Activated CD4-positive, alpha-beta T cell treated with anti-CD3 and anti-CD28 coated beads, Interleukin-2, amount 50 U/mL, for 1 hour (primary cell): ENCODE measurements at places on chromosomes 16 and 17.

- no peak for DNase-seq
Measured at GRCh38 chr17:35708951-35709350, 22.5 kb upstream of the RASL10B start.

DNA sequence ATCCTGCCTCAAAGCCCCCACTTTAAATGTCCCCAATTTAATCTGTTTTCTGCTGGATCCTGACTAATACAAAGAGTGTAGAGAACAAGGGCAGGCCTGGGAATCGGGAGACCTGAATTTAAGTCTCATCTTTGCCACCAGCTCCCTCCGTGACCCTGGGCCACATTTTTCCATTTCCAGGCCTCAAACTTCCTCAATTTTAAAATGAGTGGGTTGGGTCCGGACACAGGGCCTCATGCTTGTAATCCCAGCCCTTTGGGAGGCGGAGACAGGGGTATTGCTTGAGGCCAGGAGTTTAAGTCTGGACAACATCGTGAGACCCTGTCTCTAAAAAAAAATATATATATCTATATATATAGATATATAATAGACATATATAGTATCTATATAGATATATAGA, 61.4 kb downstream of the SRL start:
- no peak for DNase-seq

- no peak for DNase-seq
Measured at GRCh38 chr16:27819881-27820610, 243.5 kb downstream of the GSG1L start.

- no peak for DNase-seq
Measured at GRCh38 chr16:65618931-65619330, 497.1 kb upstream of the CDH11 start.

GRCh38 chr17:56835264-56835585, 1.3 kb downstream of the DGKE start:
- DNase-seq = no peak

- no peak for DNase-seq
Measured at GRCh38 chr17:69608808-69609472, 194.4 kb downstream of the MAP2K6 start.

DNA sequence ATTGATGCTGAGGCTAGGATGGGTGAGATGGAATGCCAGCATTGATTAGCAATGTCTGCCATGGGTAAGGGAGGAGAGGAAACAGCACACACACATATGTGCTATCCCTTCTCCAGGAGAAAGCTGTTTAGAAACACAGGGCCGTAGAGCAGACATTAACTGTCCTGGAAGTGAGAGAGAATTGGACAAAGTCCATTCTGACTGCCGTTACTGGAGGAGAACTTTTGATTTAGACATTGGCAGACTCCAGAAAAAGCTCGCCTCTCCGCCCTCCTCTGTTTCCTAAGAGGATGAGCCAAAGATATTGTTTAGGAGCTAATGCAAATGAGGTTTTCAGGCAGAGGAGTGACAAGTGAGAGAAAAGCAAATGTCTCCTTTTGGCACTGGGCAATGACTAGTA, 237.0 kb downstream of the HAPSTR1 start:
- no peak for DNase-seq

DNA sequence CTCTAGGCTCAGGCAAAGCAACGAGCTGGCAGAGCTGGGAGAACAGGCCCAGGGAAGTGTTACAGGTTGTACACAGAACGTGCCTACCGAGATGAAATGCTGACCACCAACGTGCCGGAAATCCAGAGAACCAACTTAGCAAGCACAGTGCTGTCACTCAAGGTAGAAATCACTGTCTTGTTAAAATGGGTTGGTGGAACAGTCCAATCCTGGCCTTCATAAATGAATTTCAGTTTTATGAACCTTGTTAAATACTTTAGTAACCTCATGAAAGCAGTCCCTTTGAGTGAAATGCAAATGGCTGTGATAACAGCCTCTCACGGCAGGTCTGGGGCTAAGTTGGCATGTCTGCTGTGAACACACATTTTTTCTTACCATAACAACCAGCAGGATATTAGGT, 29.0 kb downstream of the ETV4 start:
- DNase-seq = no peak

DNA sequence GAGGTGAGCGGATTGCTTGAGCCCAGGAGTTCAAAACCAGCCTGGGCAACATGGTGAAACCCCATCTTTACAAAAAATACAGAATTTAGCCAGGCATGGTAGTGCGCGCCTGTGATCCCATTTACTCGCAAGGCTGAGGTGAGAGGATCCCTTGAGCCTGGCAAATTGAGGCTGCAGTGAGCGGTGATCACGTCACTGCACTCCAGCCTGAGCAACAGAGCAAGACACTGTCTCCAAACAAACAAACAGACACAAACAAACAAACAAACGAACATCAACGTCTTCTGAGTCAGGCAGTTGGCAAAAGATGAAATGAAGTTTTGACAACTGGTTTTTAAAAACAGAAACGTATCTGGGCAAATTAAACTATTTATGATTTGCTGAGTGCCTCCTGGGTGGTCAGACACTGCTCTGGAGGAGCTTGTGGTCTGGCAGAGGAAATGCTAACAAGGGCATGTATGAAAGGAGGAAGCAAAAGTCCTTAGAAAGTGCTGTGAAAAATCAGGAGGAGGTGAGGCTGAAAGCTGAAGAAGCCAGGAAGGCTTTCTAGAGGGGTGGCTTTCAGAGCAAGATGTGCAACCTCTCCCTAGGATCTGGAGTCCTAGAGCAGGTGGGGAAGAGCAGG, 10.2 kb upstream of the KRT20 start:
- no peak for DNase-seq

DNA sequence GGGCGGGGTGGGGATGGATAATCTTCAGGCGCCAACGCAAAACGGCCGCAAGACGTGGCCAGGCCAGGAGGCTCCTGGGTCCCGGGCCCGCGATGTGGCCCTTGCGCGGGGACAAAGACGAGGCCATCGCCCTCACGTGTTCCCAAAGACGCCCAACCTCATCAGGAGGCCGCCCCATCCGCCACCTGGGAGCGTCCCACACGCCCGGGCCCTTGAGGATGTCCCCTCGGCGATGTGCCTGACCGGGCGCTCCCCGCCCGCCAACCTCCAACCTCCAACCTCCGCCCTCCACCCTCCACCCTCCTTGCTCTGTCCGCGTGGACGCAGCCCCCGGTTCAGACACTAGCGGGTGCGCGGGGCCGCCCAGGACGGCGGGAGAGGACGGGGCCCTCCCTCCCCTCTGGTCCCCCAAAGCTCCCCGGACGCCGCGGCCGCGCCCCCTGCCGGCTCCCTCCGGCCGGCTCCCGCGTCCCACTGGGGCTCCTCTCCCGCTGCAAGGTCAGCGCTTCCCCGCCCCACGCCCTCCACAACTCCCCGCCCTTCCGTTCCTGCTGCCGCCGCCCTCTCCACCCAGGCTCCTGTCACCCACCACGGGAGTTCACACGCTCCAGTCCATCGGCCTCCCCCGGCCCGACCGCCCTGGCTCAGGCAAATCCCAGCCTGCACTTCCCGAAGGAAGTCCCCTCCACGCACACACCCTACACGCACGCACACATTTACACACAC, 250.8 kb upstream of the RPL38 start:
- peak; percentile 9 for DNase-seq

DNA sequence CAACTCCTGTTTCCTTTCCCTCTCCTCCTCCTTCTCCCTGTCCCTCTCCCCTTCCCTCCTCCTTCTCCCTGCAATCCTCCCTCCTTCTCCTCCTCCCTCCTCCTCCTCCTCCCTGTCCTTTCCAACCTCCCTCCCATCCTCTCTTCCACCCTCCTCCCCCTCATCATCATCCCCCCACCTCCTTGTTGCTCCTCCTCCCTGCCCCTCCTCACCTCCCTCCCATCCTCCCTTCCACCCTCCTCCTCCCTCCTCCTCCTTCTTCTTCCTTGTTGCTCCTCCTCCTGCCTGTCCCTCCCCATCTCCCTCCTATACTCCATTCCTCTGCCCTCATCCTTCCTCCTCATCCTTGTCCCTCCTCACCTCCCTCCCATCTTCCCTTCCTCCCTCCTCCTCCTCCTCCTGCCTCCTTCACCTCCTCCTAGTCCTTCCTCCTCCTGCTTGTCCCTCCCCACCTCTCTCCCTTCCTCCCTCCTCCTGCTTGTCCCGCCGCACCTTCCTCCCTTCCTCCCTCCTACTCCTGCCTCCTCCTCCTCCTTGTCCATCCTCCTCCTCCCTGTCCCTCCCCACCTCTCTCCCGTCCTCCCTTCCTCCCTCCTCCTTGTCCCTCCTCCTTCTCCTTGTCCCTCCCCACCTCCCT, 222.5 kb downstream of the IRF8 start:
- DNase-seq = no peak

GRCh38 chr17:21298056-21298982, 13.8 kb downstream of the MAP2K3 start:
- DNase-seq = no peak

- no peak for DNase-seq
Measured at GRCh38 chr16:21339941-21340340, 61.9 kb upstream of the CRYM start.

DNA sequence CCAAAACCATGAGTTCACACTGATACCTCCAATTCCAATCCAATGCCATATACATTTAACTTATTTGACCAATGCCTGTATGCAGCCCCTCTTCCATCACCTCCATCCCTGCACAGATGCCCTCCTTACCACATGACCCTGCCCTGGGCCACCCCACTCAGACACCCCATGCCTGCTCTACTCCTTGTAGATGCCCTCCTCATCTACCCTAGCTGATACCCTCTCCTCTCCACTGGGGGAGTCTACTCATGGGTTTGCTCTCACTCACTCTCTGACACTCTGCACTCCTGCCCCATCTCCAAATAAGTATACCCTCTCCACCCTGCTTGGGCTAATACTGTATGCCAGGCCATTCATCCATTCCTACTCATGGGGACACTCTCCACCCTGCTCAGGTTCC, 16.0 kb upstream of the CMTM4 start:
- DNase-seq = no peak

GRCh38 chr17:45222014-45222288, 266 bp downstream of the FMNL1 start:
- no peak for DNase-seq

- DNase-seq = no peak
Measured at GRCh38 chr16:64950731-64951130, 171.1 kb downstream of the CDH11 start.

- DNase-seq = peak; percentile 43
Measured at GRCh38 chr17:5418858-5419355, 555 bp downstream of the NUP88 start.

GRCh38 chr16:22864375-22864774, 50.4 kb downstream of the HS3ST2 start:
- DNase-seq = no peak

DNA sequence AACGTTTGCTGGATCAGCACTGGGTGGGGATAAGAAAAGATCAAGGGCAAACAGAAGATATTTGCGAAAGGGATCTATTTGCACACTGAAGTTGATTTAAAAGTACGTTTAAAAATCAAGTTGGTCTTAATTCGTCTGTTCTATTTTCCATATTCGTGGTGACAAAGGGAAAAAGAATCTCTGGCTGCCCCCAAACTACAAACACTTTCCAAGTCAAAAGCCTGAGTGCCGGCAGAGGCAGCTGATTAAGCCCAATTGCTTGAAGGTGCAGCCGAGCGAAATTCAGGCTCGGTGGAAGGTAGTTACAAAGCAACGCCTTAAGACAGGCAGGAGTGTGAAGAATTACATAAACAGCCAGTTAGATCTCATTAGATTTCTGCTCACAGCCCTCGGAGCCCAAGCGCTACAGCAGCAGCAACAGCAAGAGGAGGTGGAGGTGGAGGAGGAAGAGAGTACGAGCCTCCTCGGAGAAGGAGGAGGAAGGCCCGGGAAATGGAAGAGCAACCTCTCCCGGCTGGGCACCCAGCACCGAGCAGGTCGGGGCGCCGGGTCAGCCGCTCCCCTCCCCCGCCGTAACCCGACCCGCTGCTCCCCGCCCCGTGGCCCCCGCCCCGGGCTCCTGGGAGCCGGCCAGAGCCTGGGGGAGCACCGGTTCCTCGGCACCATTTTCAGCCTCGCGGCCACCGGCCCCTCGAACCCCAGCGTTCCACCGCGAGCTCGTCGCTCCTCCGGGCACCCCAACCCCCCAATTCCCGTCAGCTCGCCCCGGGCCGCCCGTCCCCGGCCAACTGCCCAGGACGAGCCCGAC, 890 bp downstream of the TOB1 start:
- peak; percentile 49 for DNase-seq

GRCh38 chr16:15682105-15682570, 32.1 kb downstream of the NDE1 start:
- peak; percentile 41 for DNase-seq

GRCh38 chr16:56134790-56135189, 56.5 kb upstream of the GNAO1 start:
- no peak for DNase-seq

DNA sequence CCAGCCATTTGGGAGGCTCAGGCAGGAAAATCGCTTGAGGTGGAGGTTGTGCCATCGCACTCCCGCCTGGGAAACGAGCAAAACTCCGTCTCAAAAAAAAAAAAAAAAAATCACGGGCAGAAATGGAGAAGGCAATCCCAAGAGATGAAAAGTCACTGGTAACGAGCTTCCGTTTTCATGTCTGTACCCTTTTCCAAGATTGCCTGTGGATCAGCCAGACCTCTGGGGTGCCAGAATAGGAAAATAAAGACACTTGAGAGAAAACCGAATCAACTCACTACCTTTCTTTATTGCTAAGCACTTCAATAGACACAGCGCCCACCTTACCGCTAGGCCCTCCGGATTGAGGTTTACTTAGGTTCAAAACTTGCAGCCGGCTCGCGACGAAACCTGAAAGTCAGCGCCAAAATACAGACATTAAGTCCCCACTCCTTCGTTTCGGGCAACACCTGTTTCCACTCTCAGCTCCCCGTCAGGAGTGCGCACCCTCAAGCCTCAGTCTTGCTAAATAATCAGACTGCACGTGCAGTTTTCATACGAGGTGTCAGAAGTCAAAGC, 970 bp upstream of the TRAF7 start:
- DNase-seq = peak; percentile 34

GRCh38 chr17:30357476-30357875, 21.3 kb upstream of the CPD start:
- no peak for DNase-seq

GRCh38 chr17:75603123-75603522, 15.5 kb downstream of the MYO15B start:
- DNase-seq = no peak

DNA sequence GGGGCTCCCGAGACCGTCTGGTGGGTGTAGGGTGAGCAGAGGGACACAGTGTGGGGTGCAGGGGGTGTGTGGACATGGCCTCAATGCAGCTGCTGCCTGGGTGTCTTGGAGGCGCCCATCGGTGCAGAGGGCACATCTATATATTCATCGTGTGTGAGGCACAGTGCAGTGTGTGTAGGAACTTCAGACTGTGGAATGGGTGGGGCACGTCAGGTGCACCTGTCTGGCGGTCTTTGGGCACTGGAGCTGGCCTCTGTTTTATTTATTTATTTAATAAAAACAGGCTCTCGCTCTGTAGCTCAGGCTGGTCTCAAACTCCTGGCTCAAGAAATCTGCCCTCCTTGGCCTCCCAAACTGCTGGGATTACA, 16.8 kb downstream of the LASP1 start:
- no peak for DNase-seq

GRCh38 chr17:48487221-48487620, 43.6 kb downstream of the HOXB1 start:
- DNase-seq = no peak
